ENCODE measurements at places on chromosomes 5 and 9.

GRCh38 chr5:138986186-138986800, 111.2 kb upstream of the LRRTM2 start:
- no peak for DNase-seq

- DNase-seq: no peak
Observed at GRCh38 chr5:67405101-67405364, 208.4 kb upstream of the CD180 start.

DNA sequence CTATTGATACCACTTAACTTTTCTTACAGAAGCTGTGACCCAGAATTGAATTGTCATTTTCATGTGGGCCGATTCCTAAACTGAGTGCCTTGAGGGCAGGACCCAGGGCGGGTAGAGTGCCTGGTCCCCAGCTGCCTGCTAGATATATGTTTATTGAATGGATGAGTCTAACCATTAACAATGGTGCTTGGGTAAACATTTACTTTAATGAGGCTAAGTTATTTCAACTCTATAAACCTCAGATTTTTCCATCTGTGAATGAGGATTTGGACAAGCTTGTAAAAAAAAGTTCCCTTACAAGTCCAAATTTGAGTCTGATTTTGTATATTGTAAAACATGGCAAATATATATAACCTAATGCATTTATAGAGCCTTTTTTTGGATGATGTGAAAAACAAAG, 181.8 kb upstream of the ELL2 start:
- DNase-seq: no peak

DNA sequence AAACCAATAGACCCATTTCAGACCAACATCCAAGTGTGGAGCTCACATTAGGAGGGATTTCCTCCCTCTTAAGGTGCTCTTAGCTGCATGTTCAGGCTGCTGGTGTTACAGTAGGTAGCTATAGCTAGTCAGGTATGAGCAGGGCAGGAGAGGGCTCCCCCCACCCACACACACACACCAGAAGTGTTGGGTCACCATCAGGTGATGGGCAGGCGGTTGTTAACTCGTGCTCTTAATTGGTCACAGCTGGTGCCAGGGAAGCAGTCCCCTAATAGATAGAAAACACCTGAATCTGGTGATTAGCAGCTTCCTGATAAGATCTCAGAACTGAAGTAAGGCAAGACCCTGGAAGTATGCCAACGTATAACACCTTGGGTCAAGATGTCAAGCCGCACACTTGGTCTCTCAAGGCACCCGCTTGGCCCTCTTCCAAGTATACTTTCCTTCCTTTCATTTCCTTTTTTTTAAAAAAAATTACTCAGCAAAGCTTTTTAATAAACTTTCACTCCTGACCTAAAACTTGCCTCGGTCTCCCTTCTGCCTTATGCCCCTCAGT, 532.4 kb downstream of the DNAH5 start:
- DNase-seq: no peak

DNA sequence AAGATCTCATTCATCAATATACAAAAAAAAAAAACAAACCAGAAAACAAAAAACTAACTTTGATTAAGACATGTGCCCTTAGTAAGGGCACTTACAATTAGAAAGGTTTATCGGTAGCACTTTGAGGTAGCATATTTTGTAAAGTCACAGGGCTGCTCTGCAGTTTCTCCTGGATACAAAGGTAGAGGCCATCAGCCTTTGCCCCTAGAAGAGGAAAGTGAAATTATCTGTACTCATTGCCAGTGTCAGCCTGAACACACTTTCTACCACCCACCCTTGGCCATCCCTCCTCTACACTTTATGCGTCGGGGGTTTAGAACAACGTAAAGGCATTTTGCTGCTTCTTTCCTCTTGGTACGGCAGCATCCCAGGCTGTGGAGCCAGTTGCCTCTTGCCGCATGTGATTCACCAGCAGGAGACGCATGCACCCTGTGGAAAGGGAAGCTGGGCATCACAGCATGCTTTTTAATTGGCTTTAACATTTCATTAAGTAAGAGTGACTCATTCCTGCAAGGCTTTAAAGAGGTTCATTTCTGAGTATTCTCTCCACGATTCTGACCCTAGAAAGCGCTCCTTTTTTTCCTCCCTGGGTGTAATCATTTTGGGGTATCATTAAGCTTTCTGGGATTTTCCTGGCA, 84.6 kb downstream of the CEMIP2 start:
- DNase-seq: peak; percentile 54

- DNase-seq: no peak
Observed at GRCh38 chr5:72324189-72324825, 4.1 kb downstream of the PTCD2 start.

DNA sequence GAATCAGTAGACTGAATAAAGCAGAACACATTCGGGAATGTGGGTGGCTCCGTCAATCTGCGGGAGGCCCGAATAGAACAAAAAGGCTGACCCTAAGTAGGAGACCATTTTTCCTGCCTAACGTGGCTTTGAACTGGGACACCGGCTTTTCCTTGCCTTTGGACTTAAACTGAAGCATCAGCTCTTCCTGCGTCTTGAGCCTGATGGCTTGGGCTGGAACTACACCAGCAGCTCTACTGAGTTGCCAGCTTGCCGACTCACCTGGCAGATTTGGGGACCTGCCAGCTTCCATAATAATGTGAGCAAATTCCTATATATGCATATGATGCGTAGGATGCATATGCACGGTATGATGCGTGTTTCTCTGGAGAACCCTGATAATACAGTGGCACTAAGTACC, 111.3 kb downstream of the DAPK1 start:
- no peak for DNase-seq

GRCh38 chr9:24095246-24095645, 269.2 kb upstream of the ELAVL2 start:
- DNase-seq: no peak

DNA sequence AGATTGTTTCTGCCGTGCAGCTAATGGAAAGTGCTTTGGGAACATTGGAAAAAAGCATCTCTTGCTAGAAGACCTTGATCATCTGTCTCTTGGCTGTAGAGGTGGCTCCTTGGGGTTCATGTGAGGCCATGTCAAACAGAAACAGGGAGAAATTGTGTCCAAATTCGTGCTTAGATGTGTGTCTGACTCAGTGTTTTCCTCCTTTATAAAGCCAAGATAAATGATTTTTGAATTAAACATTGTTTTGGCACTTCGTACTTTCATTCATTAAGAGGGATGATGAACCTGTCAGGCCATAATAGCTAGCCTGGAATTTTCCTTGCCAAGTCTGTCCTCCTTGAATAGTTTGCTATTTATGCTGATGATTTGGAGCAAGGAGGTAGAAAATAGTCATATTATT, 143.8 kb downstream of the FBXL7 start:
- DNase-seq: no peak

- DNase-seq: no peak
Observed at GRCh38 chr5:162543437-162543836, 475.9 kb downstream of the GABRG2 start.

GRCh38 chr9:32706725-32707100, 71.2 kb upstream of the TAF1L start:
- DNase-seq: no peak

DNA sequence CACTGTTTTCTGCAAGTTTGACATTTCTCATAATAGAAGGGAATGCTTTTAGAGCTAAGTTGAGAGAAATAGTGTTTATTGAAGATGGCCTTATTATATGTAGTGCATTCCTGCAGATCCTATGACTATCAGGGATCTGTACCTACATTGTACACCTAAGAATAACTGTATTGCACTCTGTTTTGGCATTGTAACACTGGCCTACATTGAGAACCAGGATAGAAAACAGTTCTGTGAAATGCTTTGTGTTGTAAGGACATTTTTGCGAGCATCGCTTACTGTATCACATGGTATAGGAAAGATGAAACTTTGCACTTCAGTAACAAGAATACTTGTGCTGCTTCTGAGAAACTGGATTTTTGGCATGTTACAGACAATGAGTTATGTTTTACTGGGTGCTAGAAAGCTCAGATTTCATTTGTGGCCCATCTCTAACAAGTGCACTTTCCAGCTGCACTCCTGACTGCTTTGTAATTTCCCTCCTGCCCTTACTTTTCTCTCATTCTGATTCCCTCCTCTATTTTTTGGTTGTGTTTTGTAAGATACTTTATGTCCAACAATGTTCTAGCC, 30.6 kb downstream of the C9orf85 start:
- DNase-seq: no peak

DNA sequence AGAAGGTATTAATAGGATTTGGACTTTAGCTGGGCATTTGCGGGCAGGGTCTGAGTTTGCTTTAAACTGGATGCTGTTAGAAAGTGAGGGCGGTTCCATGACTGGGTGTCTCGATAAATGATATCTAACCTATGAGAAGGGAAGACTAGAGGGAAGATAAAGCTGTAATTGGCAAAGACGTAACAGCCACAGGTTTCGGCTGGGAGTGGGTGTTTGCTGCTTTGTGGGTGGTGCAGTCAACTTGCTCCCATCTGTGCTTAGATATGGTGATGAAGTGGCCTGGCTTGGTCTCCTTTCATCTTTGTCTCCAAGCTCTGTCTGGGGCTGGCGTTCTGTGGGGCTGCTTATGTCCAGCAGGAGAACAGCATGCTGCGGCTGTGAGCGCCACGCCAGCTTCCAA, 23.3 kb downstream of the OR2V1 start:
- no peak for DNase-seq

DNA sequence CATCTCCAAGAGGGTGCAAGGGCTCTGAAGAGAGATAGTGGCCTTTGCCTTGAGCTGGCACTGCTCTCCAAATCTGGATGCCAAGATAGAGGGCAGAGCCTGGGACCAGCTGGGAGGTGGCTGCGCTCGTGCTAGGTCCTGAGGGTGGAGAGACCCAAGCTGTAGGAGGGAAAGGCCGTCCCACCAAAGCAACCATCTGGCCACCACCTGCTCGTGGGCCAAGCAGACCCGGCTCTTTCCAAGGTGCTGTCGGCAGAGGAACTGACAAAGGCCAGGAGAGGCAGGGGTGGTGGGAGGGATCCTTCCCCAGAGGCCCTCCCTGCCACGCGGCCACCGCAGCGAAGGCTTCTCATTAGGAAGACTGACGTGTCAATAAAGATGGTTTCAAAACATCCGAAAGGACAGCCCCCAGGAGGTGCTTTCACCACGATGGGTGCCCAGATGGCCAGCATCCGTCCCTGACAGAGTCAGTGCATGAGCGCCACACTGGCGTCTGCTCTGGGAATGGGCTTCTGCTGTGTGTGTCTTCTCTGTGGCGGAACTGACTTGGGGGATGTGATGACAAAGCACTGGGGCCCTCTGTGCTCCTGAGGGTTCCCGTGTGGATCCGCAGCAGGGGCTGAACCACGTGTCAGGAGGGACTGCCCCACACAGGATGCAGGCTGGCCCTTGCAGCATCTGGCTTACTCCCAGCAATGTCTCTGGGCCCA, 213.5 kb downstream of the FANCC start:
- no peak for DNase-seq

- no peak for DNase-seq
Observed at GRCh38 chr9:129698254-129698757, 32.9 kb downstream of the PRRX2 start.

- DNase-seq: no peak
Observed at GRCh38 chr5:120413686-120414085, 50.4 kb upstream of the PRR16 start.

- DNase-seq: no peak
Observed at GRCh38 chr9:111833941-111834340, 39.2 kb upstream of the SHOC1 start.

- no peak for DNase-seq
Observed at GRCh38 chr9:113604393-113604792, 140.9 kb downstream of the RGS3 start.

Data from iPS DF 19.7 (cell line).